Stimulated activated CD8-positive, alpha-beta memory T cell treated with anti-CD3 and anti-CD28 coated beads, Interleukin-2, amount 100 ng/mL, for 48 hours (primary cell): ENCODE measurements at places on chromosomes 3 and 15.
A peak's percentile ranks its signal among the peaks of the same experiment; 100 is the strongest.

- no peak for DNase-seq
Measured at GRCh38 chr3:147210676-147211075, 195.7 kb downstream of the ZIC4 start.

- DNase-seq = no peak
Measured at GRCh38 chr15:80328496-80328895, 75.7 kb upstream of the ARNT2 start.

DNA sequence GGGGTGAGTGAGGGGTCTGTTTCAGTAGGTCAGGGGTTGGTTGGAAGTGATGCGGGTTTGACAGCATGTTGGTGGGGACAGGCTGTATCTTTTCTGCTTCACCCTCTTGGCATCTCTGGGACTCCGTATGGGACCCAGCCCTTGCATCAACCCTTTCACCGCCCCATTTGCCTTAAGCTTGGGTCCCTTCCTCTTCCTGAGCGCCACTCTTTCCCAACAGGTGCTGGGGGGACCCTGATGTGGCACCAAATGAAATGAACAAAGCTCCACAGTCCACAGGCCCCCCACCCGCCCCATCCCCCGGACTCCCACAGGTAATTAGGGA is 1.1 kb downstream of the EIF4G1 start:
- no peak for DNase-seq

DNA sequence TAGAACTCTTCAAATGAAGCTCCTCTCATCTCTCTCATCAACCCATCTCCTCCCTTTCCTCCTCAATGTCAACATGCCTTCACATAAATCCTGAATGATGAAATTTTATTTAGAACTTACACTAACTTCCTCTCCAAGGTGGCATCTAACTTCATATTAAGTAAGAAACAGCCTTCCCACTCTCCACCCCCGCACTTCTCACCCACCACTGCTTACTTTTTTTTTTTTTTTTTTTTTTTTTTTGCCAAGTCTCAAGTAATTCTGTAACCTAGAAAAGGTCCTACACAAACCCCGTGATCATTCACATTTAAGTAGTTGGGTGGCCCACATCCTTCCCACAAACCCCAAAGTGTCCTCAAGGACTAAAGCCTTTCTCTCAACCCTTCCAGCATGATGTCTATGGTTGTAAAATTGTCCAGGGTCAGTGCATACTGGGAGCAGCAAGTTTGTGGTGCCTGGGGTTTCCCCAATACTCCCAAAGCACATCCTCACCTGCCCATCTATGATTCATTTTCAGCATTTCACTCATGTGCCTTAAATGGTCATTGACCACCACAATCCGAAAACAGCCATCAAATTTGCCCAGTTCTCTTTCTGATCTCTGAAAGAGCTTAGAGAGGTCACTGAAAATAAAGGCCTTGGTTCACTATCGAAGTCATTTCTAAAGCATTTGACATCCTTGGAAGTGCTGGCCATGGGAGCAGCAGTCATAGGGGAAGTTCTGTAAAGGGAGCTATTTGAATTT is 47.2 kb downstream of the CD86 start:
- DNase-seq = peak; percentile 14

DNA sequence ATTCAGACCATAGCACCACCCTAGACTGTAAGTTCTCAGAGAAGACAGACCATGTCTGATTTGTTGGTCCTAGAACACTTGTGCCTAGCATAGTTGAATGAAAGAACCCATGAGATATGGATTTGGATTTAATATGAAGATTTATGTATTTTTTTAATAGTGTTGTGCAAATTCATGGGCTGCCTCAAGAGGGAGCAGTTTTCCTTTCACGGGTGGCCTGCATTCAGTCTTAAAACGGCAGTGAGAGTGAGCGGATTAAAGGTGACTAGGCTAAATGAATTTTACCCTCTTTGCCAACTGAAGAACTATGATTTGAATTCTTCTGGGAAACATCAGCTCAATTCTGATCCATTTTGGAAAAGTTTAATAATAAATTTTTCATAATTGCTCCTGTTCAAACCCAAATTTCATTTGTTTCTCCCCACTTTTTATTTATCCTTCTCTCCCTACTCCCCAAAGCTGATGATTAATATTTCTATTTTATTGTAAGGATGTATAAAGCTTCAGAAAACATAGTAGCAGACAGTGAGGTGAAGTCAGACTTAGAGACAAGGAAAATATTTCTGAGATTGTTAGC is 67.3 kb downstream of the MORC1 start:
- no peak for DNase-seq

GRCh38 chr3:172808969-172809546 is 58.5 kb downstream of the ECT2 start:
- DNase-seq = no peak

DNA sequence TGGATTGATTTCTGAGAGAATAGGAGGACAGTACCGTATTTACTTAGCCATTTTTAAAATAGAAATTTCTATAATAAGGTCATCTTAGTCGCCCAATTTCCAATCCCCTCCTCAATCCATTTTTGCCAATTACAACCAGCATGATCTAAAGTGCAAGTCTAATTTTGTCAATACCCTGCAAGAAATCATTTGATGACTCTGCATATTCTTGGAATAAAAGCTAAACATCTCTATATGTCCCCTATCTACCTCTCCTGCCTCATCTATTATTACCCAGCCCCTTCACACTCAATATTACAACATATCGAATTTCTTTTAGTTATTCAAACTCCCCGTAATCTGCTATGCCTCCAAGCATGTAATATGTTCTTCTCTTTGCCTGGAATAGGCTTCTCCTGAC is 41.9 kb upstream of the TEX55 start:
- no peak for DNase-seq

GRCh38 chr3:117192888-117193287 is 483.3 kb downstream of the TUSC7 start:
- no peak for DNase-seq

GRCh38 chr3:132880986-132881385 is 157.2 kb upstream of the TMEM108 start:
- no peak for DNase-seq

DNA sequence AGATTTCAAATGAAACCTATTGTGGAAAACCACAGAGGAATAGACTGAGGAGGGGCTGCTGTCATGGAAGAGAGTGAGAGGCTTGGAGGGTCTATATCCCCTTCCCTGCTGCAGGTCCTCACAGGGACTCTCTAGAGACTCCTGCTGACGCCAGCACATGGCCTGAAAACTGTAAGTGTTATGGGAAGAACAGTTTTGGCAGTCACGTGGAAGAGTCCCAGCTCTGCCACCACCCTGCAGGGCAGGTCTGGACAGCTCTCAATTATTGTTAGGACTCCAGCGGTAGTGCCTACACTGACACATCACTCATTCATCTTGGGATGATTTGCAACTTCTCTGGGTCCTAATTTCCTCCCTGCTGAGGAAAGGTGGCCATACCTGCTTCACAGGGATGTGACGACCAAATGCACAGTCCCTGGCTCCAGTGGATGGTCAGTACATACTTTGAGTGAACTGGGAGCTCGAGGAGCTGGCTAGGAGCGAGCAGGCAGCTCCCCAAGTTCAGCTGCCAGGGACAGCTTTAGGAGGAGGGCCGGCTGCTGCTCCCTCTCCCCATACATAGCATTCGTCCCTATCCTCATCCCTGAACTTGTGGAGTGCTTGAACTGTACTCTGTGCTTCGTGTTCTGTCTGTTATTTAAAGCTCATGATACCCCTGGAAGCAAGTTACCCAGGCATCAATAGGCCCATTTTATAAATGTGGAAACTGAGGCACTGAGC is 49.2 kb downstream of the CTXND1 start:
- no peak for DNase-seq

DNA sequence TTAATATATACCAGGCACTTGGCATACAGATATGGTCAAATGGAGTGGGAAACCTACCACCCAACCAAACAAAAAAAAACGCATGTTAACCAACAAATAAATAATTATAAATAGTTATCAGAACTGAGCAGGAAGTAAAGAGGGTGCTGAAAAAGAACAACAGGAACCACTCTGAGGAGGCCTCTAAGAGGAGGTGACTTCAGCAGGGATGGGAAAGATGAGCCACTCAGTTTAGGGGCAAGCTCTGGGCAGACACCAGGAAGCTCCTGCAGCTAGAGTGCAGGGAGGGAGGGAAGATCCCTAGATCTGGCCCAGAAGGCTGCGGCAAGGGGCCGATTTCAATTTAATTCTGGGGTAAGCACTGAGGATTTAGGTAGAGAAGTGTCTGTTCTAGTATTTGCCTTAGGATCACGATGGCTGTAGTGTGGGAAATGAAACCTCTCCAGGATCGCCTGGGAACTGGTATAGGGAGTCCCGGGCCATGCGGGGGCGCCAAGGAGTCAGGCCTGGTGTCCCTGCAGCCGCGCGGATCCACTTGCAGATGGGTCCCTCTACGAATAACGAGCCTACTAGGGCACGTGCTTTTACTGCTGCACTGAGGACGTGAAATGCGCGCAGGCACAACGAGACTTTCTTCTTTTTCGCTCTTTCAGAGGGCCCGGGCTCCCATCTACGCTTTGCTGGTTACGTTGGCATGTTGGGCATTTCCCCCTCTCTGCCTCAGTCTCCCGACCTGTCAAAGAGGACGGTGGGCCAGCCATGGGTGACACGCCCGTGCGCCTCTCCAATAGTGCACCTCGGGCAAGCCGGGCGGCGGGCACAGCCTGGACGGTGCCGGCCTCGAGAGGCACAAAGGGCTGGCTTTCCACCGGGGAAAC is 1.5 kb upstream of the LIMD1 start:
- peak; percentile 68 for DNase-seq

DNA sequence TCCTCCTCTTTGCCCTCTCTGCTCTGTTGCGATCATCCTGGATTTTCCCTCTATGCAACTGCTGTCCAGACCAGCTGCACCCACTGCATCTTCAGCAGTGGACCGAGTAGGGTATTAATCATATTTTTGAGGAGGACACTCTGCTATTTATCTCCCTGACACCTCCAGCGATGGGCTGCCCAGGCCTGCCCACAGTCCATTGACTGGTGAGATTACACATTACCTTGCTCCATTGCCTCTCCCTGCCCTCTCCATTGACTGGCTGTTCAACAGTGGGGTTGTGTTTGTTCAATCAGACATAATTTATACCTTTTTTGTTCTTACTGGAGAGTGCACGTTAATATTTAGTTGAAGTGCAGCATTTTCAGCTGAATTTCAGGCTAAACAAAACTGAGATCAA is 559.3 kb upstream of the ARRDC4 start:
- no peak for DNase-seq

DNA sequence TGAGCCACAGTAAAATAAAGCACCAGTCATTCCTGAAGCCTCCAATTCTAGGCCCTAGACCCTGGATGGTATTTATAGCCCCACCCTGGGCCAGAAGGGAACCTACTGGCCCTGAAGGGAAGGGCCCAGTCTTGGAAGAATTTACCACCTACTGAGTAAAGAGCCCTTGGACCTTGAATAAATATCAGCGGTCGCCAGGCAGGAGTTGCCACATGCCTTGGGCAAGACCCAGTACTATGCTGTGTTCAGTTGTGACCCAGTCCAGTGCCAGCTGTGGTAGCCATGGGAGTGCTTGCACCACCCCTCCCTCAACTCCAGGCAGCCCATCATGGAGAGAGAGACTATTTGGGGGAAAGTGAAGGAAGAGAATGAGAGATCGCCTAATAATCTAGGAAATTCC is 27.0 kb downstream of the NCBP2 start:
- DNase-seq = no peak

GRCh38 chr3:30658328-30659052 is 52.1 kb downstream of the TGFBR2 start:
- peak; percentile 46 for DNase-seq

- DNase-seq = no peak
Measured at GRCh38 chr3:136250903-136251460, 842 bp downstream of the PCCB start.

- no peak for DNase-seq
Measured at GRCh38 chr15:38555686-38556334, 8.8 kb downstream of the RASGRP1 start.

DNA sequence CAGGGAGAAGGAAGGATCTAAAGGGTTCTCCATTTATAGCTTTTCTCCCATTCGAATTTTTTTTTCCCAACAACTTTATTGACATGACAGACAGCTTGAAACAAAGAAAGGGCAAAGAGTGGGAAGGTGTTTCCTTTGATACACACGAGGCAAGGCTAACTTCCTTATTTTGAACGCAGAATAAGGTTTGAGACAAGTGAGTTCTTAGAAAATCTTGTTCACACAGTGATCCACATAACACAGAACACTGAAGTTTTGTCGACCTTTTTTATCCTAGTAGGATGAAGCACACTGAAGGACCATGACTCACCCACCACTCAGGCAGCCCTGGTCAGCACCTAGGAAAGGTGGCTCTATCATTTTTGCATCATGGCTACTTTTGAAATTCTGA is 425.8 kb upstream of the MDFIC2 start:
- DNase-seq = no peak

GRCh38 chr3:74575857-74576256 is 38.6 kb downstream of the CNTN3 start:
- DNase-seq = no peak

DNA sequence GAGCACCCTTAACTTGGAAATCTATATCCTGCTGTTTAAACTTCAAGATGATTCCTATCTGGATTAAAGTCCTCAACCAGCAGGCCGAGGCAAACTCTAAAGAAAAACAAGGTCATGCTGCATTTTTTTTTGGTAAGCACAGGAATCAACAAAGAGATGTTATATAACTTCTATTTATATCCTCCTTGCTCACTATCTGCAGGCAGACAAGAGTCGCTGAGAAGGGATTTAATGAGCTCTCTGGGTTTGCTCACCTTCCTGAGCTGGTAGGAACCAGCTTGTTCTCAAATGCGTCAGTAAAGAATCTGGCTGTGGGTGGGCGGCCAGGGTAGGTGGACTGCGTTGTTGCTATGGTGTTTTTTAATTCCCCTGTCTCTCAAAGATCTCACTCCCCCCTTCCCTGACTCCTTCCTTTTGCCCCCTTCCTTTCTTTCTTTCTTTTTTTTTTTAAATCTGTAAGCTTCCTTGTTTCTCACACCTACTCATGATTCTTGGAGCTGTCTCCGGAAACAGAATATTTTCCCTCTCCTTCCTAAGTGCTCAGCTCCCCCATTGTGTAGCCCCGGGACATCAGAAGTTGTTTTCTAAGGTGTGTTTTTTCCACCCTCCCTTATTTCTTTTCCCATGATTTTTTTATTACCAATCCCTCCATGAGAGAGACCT is 228.8 kb upstream of the BHLHE40 start:
- DNase-seq = no peak

DNA sequence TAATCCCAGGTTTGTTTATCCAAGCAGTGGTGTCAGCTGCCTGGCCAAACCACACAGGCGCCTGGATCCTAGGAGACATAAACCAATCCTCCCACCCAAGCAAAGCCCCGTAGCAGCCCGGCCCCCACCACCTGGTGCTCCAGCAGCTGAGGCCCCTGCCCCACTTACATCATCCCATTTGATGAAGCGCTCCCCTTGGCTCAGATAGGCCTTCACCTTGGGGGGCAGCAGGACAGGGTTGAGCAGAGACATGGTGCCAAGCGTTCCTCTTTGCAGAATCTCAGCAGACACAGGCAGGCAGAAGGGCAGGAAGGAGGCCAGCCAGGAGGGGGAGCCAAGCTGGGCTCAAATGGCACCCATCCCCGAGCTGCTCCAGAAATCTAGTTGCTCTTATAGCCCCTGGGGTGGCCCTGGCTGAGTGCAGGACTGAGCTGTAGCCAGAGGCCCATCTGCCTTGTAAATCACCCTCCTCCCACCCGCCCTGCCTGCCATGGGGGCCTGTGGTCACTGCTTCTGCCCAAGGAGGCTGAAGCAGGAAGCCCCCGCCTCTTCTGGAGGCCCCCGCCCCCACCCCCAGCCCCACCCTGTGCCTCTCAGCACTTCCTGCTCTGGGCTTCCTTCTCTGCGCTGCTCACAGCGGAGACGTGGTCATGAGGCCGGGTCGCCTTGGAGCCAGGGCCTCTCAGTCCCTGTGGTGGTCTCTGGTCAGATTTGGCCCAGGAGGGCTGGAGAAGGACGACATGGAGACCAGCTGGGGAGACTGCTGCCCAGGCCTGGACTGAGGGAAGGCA is at the start of gene PLCB2:
Gene PLCB2 (minus strand): TSS at position 515 of the 791 bp plus-strand sequence. CDS start 263 bp downstream, at position 252.
- DNase-seq = peak; percentile 30
